H9 (cell line): ENCODE measurements at places on chromosomes 1 and 21. TPM values are rescaled to one million over a fixed set of nuclear protein-coding genes. Genes with fewer than 3 reads are reported as not detected.

TDRD5 gene
- 0.33 and 0.64 TPM in 2 replicates for total RNA-seq

FMO5 gene
- total RNA-seq = 0.61 and 0.72 TPM in 2 replicates

TNFSF18 gene
- not detected in 2 replicates for total RNA-seq

SV2A gene
- total RNA-seq = 42.4 and 44.4 TPM in 2 replicates

KIF2C gene
- total RNA-seq = 71.6 and 73.1 TPM in 2 replicates

MPL gene
- 0.35 TPM in 1 of 2 replicates, not detected in the other for total RNA-seq

RIPK4 gene
- 2.9 and 3.6 TPM in 2 replicates for total RNA-seq

SCAMP3 gene
- total RNA-seq = 52.5 and 54.0 TPM in 2 replicates

S100A7 gene
- not detected in 2 replicates for total RNA-seq

RGS16 gene
- total RNA-seq = 6.8 and 6.9 TPM in 2 replicates

C8B gene
- total RNA-seq = not detected in 2 replicates

LINGO4 gene
- total RNA-seq = not detected in 2 replicates

RPL11 gene
- total RNA-seq = 1,617 and 1,618 TPM in 2 replicates

PALMD gene
- not detected in 2 replicates for total RNA-seq

SERPINC1 gene
- total RNA-seq = not detected in 2 replicates

NUP210L gene
- total RNA-seq = 0.04 TPM in 1 of 2 replicates, not detected in the other

PGBD5 gene
- 19.0 and 19.1 TPM in 2 replicates for total RNA-seq

BATF3 gene
- total RNA-seq = 2.1 and 2.2 TPM in 2 replicates

ZNHIT6 gene
- 21.5 and 21.9 TPM in 2 replicates for total RNA-seq

GPR37L1 gene
- total RNA-seq = 0.11 TPM in 2 replicates

ARHGAP29 gene
- total RNA-seq = 1.0 and 1.3 TPM in 2 replicates

GRIK3 gene
- total RNA-seq = 1.7 TPM in 2 replicates

VHLL gene
- total RNA-seq = not detected in 2 replicates

SPATA21 gene
- 0.07 TPM in 1 of 2 replicates, not detected in the other for total RNA-seq

LHX8 gene
- total RNA-seq = not detected in 2 replicates

SPSB1 gene
- 2.7 and 2.9 TPM in 2 replicates for total RNA-seq

TAS1R3 gene
- 0.28 and 0.35 TPM in 2 replicates for total RNA-seq

SH3BGR gene
- total RNA-seq = 2.9 and 4.3 TPM in 2 replicates

IL12RB2 gene
- total RNA-seq = 0.77 and 0.88 TPM in 2 replicates

LPGAT1 gene
- 12.2 and 17.4 TPM in 2 replicates for total RNA-seq

CYP4A11 gene
- total RNA-seq = not detected in 2 replicates

LRRC52 gene
- total RNA-seq = not detected in 2 replicates

KLF17 gene
- 0.09 TPM in 2 replicates for total RNA-seq

RNU1-1 gene
- 1,874 and 2,051 TPM in 2 replicates for total RNA-seq

GBP6 gene
- not detected in 2 replicates for total RNA-seq

SYTL1 gene
- 12.0 and 13.0 TPM in 2 replicates for total RNA-seq

CXADR gene
- total RNA-seq = 150 and 152 TPM in 2 replicates

CRP gene
- total RNA-seq = not detected in 2 replicates

CFHR2 gene
- total RNA-seq = not detected in 2 replicates

IGSF9 gene
- 11.3 and 12.3 TPM in 2 replicates for total RNA-seq
